Large intestine (tissue), 12 donors: ENCODE measurements at places on chromosomes 16 and 17.

DNA sequence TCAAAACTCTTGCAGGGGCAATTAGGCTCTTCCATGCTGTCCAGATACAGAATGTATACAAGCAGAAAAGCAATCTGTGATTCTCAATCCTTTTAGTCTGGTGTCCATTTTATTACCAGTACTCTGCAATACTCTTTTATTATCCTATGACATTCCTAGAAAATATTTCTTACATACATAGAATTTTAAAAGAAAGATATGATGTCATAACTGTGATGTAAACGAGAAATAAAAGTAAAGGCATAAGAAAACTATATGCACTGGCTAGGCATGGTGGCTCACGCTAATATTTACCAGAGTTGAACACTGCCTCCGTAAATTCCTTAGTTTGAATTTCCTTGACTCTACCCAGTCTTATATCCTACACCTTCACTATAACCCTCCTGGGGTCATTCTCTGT lies 55.0 kb downstream of the EFCAB5 start:
- DNase-seq: no peak

DNA sequence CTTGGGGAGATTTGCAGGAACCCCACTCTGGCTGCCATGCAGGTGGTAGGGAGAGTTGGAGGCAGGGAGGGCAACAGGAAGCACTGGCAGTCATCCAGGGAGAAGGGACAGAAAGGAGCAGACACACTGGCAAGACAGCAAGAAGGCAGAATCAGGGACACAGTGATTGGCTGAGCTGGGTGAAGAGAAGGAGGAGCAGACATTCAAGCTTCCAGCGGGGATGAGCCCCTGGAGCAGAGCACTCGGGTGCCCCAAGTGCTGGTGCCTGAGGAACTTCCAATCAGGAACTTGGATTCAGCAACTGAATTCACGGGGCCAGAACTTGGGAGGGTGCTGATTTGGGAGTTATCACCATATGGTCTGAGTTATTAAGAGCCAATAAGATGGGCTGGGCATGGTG lies 6.3 kb upstream of the ITGA3 start:
- DNase-seq: no peak

- peak; percentile 50 for DNase-seq
Observed at GRCh38 chr16:23597003-23597756, 1.1 kb upstream of the NDUFAB1 start.

DNA sequence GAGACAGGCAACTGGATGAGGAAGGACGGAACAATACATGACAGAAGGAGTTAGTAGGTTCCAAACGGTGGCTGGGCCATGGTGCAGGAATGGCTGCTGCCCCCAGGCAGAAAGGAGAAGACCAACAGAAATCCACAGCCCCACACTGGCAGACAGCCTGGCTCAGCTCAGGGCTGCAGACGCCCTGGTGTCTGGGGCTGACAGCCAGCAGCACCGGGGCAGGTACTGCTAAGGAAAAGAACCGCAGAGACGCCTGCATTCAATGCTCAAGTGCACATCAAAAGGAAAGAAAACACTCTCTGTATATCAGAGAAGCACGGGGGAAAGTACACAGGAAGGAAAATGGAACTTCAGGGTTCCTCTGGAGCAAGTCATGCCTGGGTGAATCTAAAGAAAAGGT lies 53.4 kb downstream of the GAS7 start:
- DNase-seq: no peak

DNA sequence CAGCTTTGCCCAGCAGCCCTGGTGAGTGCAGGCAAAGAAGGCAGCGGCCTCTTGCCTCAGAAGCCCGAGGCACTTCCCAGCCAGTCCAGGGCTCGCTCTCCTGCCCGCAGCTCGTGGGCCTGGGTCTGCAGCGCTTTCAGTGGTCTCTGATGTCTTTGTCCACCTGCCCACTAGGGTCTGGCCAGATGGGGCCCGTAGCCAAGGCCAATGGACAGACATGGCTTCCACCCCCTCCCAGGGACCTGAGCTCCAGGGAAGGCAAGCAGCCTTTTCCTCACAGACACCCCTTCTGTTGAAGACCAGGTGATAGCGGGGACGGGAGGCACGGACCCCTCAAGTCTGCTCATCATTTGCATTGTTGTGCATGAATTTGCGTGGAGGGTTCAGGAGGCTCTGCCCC lies 33.7 kb upstream of the ZC3H18 start:
- no peak for DNase-seq

- no peak for DNase-seq
Observed at GRCh38 chr17:66018786-66019185, 173.1 kb downstream of the CEP112 start.

- DNase-seq: no peak
Observed at GRCh38 chr16:67235816-67236562, 9.1 kb downstream of the TMEM208 start.

- no peak for DNase-seq
Observed at GRCh38 chr16:3591991-3592390, 14.8 kb upstream of the NLRC3 start.

- DNase-seq: peak; percentile 81
Observed at GRCh38 chr17:62478424-62478879, at the start of gene TLK2. TSS of gene TLK2 (plus strand) at chr17:62478825. CDS start at chr17:62481126, 2,301 bp downstream.

DNA sequence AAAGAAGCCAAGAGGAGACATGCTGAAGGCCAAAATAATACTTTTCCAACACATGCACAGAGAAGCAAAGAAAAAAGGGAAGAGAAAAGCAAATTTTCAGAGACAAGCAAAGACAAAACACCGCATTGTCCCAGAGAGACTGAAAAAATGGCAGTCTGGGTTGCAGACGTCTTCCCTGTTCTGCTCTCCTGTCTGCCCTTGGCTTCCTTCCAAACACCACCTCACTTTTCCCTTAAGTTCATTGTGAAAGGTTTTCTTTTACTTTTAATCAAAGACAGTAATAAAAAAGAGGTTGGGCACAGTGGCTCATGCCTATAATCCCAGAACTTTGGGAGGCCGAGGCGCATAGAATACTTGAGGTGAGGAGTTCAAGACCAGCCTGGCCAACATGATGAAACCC lies 21.2 kb upstream of the VAT1L start:
- DNase-seq: no peak

DNA sequence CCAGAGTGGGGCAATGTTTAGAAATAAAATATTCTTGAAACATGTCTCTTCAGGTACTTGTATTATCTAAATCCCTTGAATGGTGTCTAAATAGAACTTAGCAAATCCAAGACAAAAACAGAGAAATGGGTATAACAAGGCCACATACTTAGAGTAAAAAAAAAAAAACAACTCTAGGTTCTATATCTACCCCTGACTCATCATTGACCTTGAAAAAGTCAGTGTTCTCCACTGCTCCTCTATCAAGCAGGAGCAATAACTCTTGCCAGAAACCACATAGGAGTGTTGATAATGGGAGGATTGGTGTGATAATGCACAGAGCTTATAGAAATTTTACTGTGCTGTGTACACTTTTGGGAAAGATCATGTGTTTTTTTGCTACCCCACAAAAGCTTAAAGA lies 296.6 kb upstream of the PMFBP1 start:
- DNase-seq: no peak

DNA sequence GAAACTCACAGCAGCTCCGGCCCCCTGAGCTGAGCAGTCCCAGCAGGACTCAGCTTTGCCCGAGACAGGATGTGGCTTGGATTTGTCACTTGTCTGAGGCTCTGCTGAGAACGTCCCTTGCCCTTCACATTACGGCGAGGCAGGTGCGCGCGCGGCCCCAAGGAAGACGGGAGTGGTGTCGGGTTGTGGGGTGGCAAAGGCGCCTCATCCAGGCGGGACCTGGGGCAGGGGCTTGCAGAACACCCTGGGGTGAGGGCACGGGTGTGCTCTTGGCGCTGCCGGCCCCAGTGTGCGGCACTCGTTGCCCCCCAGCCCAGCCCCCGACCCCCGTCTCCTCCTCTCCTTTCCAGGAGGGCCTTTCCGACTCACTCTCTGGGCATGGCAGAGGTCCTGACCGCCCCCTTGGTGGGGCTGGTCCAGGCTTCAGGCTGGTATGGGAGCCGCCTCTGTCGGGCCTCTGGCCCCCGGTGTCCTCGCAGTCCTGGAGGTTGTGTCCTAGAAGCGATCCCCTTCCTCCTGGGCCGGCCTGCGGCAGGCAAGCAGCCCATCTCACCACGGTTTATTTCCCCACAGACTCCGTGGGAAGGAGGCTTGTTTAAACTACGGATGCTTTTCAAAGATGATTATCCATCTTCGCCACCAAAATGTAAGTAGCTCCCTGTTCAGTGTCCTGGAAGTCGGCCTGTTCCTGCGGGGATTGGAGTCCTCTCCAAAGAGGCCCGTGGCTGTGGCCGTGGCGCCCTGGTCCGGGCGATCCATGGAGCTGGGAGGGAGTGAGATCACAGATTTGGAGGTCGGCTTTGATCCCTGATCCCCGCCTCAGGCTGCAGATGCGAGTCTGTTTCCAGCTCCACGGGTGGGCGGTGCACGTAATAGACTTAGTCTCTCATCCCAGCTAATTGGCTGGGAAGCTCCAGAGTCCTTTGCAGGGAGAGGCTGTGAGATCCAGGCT lies 5.9 kb downstream of the UBE2I start:
- no peak for DNase-seq

- no peak for DNase-seq
Observed at GRCh38 chr16:67565470-67566100, 3.3 kb downstream of the CTCF start.

GRCh38 chr16:29009838-29010166 lies 24.9 kb downstream of the LAT start:
- no peak for DNase-seq

GRCh38 chr16:24013864-24014645 lies 178.3 kb downstream of the PRKCB start:
- DNase-seq: peak; percentile 20

GRCh38 chr17:42853597-42853967 lies 2.6 kb downstream of the AOC3 start:
- no peak for DNase-seq

- DNase-seq: no peak
Observed at GRCh38 chr17:73759734-73760438, 115.6 kb upstream of the SDK2 start.

GRCh38 chr17:79950751-79951150 lies 84.9 kb downstream of the TBC1D16 start:
- no peak for DNase-seq
